ENCODE measurements at places on chromosomes 5 and 9.

GRCh38 chr5:138330813-138331448, 673 bp downstream of the CDC25C start:
- DNase-seq: no peak

DNA sequence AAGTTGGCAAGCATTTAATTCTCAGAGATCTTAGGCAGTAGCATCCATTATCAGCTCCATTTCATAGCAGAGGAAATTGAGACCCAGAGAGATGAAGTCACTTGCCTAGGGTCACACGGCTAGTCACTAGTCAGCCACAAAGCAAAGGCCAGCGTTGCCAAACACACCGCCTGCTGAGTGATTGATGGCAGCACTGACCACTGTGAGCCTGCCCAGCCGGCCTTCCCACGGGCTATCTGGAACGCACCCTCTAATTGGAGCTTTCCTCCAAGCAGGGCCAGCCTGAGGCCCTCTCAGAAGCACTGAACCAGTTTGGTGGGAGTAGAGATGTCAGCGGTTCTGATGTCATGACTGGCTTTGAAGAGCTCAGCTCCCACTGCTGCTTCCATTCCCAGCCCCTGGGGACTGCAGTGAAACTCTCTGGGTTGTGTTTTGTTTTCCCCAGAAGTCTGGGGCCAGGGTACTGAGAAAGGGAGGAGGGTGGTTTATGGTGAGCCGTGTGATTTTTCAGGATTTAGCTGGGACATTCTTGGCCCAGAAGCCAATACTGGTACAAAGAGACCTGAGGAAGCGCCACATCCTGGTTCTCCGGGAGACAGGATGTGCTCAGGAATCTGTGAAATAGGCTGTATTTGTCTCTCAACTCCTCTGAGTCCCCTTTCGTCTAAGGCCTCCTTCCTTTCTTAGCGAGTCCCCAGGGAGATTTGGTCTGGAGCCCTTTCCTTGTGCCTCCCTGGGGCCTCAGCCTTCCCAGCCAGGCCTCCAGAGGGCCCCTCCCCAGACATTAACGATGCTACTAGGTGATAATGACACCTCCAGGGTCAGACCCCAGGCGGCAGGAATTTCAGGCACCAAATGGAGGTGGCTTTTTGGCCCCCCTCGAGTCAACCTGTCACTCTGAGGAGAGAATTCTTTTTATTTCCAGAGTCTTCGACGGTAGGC, 44.5 kb downstream of the SPRY4 start:
- no peak for DNase-seq

DNA sequence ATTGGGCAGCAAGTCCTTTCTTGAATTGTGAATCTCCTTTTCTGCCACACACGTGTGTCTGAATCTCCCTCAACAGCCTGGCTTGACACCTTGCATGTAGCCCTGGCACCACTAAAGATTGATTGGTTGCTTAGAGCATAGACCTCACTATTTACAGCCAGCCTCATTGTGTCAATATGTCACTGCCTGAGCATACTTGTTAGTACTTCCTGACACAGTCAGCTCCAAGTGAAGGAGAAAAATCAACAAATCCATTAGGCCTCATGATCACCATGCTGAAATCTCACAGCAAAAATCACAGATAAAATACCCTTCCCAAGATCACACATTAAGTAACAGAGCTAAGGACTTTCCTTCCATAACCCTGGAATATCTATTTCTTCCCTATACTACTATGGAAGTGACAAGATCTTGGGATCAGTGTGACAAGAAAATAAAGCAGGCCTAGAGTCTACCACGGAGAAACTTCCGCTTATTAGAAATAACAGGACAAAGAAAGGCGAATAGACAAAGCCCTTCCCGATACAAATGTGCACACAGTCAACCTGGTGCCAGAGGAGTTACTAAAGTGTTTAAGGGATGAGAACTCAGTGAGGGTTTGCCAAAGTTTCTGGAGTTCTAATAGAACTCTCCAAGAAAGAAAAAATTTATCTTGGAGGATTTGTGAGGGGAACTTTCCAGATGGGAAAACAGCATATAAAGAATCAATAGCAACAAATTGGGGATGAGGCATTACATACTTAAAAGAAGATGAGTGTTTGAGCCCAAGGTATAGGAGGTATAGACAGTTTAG, 5.6 kb upstream of the ARL15 start:
- DNase-seq: no peak

GRCh38 chr5:54495027-54495426, 22.5 kb upstream of the SNX18 start:
- DNase-seq: no peak

- no peak for DNase-seq
These were observed 778 bp upstream of the PPP6C start for GRCh38 chr9:125190361-125190801.

- DNase-seq: no peak
These were observed 116.5 kb downstream of the ANKRD55 start for GRCh38 chr5:56116599-56117141.

DNA sequence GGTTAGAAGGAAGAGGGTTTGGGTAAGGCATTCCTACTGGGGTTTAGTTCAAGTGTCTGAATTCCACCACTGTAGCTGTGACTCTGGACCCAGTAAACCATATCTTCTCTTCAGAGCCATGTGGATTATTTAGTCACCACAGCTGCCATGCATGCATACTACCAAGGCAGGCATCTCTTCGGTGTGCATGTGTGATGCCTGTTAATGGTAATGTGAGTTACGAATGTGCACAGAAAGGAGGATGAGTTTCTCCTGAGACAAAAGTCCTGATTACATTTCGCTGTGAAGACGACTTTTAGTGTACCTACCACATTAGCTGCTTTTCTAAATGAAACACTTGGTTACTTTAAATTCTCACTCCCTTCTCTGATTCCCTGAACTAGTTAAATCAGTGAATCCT, 9.3 kb downstream of the PBX3 start:
- DNase-seq: no peak

- DNase-seq: no peak
These were observed 71.5 kb downstream of the MACROH2A1 start for GRCh38 chr5:135327429-135328127.

GRCh38 chr5:91272858-91273257, 110.3 kb downstream of the ARRDC3 start:
- no peak for DNase-seq

- no peak for DNase-seq
These were observed 356.4 kb upstream of the ACTBL2 start for GRCh38 chr5:57839025-57839424.

GRCh38 chr5:111595425-111595824, 83.1 kb upstream of the STARD4 start:
- no peak for DNase-seq

DNA sequence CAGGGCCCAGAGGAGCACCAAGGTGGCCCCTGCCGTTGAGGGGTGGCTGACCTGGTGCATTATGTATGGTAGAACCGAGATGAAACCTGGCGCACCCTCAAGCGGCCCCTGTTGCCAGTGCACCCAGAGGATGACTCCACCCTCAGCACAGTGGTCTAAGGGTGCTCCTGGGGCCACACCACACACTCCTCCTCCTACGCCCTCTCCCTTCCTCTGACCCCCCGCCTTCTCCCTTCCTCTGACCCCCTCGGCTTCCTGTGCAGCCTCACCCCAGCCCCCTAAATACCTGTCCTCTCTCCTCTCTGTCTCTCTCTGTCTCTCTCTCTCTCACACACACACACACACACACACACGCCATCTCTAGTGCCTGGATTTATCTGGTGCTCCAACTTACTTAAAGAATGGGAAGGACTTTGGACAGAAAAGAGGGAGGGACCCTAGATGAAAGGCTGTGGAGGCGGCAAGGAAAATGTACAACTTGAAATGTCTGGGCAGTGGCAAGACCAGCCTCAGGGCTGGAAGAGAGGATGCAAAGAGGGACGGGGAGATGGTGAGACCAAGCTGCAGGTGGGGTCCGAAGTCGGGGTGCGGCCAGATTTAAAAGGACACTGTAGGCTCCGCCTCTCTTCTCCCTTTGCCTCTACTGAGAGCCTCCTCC, 18.2 kb upstream of the SLC30A5 start:
- DNase-seq: no peak

DNA sequence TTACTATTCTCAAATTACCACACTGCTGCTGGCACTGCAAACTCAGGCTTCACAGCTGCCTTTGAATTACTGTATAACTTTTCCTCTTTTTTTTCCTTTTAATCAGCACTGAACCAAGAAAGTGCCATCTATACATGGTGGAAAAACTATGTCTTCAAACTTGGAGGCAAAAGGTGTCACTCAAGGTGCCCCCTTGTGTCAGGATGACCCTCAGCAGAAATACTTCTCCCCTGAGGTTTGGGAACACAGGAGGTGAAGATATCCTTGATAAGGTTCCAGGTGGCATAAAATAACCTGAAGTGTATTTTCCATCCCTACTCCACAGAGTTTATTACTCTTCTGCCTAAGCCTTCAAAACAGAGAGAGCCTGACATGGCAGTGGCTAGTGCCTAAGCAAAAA, 14.5 kb downstream of the FRMD3 start:
- DNase-seq: no peak

GRCh38 chr5:115355767-115356381, 59.4 kb upstream of the CCDC112 start:
- DNase-seq: no peak

DNA sequence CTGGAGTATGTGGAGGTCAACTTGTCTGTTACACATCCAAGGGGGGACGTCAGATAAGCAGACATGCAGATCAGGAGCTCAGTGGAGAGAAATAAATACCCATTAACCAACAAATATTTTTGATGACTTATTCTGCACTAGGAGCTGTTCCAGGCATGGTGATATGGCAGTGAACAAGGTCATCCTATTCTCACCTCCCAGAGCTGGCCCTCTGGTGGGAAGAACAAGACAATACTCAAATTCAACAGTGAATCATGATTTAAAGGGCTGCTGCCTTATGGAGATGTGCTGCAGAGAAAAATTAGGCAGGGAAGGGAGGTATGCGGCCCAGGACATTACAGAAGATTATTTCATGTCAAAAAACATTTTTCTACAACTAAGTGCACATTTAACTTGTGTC, 36.5 kb downstream of the SYK start:
- DNase-seq: no peak

DNA sequence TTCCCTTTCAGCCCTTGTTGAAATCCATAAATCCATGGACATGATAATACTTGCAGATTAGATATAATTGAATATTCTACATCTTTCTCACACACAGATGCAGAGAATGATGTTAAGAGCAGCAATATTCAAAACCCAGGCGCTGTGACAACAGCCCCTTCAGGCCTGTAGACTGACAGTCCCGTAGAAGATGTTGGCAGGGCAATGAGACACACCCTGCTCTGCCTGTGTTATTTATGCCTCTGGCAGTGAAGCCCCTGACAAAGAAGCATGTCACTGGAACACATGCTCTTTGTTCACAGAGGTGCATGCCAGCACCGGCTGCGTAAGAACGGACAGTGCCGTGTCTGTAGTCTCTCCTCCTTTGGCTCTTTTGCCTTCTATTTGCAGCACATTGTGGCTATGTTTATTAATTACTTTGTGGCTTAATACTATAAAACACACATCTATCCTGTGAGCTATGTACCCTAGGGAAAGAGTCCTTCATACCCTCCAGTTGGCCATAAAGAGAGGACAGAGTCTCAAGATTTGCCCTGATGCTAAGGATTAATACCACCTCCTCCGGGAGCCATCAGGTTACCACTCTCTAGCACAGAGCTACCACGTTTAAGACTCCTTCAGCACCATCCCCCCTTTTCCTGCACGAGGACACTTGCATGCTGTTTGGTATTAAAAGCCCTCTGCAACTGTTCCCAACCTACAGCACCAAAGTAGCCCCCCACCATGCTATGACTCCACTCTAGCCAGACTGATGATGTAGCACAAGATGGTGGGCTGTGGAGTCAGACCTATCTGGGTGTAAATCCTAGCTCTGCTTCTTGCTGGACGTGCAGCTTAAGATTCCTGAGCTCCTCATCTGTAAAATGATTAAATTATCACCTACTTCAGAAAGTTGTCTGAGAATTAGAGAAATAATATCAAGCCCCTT, 2.0 kb upstream of the ANP32B start:
- no peak for DNase-seq

DNA sequence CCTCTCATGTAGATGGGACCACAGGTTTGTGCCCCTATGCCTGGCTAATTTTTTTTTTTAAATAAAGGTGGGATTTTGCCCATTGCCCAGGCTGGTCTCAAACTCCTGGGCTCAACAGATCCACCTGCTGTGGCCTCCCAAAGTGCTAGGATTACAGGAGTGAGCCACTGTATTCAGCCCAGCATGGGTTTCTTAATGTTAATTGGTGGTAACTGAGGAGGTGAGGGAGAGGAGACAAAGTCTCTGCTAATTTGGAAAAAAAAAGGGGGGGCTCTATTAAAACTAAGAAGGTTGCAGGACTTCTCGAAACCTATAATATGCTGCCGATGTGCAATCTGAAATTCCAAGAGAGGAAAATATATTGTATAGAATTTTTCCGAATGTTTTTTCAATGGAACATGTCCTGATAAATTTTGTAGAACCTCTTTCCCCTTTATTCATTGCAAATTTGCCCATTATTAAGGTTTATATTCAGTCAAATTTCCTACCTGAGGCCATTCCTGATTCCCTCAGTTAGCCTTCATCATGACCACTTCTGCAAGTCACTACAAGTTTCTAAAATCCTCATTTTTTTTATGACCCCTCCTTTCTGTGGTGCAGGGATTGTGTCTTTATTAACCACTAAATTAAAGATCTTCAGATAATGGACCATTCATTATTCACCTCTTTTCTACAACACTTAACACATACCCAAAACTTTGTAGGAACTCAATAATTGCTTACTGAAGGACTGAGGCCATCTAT, 52.9 kb downstream of the ALDH1A1 start:
- no peak for DNase-seq

DNA sequence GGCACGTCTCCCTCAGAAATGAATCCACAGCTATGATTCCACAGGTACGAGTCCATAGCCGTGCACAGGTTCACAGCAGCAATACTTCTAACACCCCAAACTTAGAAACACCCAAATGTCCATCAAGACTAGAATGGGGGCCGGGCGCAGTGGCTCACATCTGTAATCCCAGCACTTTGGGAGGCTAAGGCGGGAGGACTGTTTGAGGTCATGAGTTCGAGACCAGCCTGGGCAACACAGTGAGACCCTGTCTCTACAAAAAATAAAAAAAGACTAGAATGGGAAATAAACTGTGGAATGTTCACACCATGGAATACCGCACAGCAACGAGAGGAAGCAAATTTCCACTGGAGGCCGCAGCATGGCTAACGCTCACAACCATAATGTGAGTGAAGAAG, 4.3 kb upstream of the DOLPP1 start:
- no peak for DNase-seq

DNA sequence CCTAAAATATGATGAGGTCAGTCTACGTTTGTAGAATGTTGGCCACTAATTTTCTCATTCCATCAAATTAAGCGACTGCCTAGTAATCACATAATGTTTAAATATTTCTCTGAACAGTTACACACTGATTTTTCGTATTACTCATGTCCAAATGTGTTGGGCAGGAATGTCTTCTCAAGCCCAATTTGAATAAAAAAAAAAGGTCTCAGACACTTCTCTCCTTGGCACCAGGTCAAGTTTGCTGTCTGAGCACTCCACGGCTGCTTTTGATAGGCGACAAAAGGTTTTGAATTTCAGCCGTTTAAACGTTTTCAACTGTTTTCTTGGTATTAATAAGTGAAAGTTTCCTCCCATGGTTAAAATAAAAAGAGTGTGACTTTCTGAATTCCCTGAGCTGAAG, 542.1 kb downstream of the IRX1 start:
- DNase-seq: no peak

- DNase-seq: no peak
These were observed 48.2 kb downstream of the EQTN start for GRCh38 chr9:27248702-27249101.

- DNase-seq: no peak
These were observed 12.4 kb downstream of the CCDC187 start for GRCh38 chr9:136291306-136292025.

GRCh38 chr5:80181618-80182211, 74.1 kb downstream of the SERINC5 start:
- no peak for DNase-seq

Measured in NCI-H446 (cell line).